ENCODE measurements at places on chromosomes 11 and 22.

GRCh38 chr22:20002128-20002527 is 14.5 kb downstream of the ARVCF start:
- no peak for DNase-seq

- DNase-seq = no peak
These were observed 120.5 kb downstream of the DSCAML1 start for GRCh38 chr11:117676501-117676900.

GRCh38 chr22:19723983-19724827 is 866 bp downstream of the GP1BB start:
- DNase-seq = no peak

- no peak for DNase-seq
These were observed 176.7 kb downstream of the BCR start for GRCh38 chr22:23357053-23357452.

GRCh38 chr22:27331526-27332281 is 469.9 kb downstream of the MN1 start:
- DNase-seq = no peak

GRCh38 chr22:49705216-49705971 is 122.3 kb downstream of the BRD1 start:
- no peak for DNase-seq

GRCh38 chr22:32801537-32802236 is at the start of gene TIMP3:
Gene TIMP3, plus strand, starts transcription at chr22:32801705. Its CDS starts 297 bp downstream, at chr22:32802002.
- no peak for DNase-seq

DNA sequence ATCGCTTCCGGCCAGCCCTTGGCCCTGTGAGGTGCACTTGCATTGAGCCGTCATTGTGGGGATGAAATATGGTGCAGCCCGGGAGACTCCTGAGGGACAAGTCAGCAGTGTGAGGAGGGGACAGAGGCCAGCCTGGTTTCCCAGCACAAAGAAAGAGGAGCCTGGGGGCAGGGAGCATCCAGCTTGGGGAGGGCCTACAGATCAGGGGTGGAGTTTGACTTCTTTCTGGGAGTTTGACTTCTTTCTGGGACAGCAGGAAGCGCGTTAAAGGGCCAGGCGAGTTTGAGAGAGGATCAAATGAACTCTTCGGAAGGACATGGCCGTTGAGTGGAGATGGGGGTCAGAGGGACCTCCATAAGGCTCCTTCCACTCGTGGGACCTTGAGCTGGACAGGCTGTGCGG is 91.9 kb downstream of the LRRC32 start:
- DNase-seq = no peak

- no peak for DNase-seq
These were observed 10.9 kb downstream of the MTCH2 start for GRCh38 chr11:47631473-47631872.

- no peak for DNase-seq
These were observed 7.7 kb downstream of the CCS start for GRCh38 chr11:66600631-66601233.
